ENCODE measurements at places on chromosomes 3 and 15.

DNA sequence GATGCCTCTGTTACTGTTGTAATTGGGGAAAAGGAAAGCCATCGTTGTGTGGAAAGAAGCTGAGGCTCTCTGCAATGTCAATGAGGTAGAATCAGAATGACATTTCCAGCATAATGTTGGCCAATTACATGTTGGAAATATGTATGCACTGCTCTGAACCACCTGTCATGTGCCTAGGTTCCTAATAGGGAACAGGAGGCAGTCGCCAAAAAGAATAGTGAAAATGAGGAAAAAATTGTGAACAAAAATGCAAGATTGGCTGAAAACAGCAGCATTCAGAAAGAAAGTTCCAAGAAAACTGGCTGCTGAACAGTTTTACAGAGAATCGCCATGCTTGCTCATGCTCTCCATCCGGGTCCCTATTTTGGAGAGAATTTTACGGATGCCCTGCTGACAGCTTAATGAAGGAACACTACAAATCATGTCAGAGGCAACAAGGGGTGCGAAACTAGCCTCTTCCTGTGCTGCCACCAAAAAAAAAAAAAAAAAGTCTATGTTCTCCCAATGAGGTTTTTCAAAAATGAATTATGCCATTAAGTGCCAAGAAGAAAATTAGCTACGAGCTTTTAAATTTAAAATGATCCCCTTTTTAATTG is 305.9 kb upstream of the ARRDC4 start:
- DNase-seq, result no peak

DNA sequence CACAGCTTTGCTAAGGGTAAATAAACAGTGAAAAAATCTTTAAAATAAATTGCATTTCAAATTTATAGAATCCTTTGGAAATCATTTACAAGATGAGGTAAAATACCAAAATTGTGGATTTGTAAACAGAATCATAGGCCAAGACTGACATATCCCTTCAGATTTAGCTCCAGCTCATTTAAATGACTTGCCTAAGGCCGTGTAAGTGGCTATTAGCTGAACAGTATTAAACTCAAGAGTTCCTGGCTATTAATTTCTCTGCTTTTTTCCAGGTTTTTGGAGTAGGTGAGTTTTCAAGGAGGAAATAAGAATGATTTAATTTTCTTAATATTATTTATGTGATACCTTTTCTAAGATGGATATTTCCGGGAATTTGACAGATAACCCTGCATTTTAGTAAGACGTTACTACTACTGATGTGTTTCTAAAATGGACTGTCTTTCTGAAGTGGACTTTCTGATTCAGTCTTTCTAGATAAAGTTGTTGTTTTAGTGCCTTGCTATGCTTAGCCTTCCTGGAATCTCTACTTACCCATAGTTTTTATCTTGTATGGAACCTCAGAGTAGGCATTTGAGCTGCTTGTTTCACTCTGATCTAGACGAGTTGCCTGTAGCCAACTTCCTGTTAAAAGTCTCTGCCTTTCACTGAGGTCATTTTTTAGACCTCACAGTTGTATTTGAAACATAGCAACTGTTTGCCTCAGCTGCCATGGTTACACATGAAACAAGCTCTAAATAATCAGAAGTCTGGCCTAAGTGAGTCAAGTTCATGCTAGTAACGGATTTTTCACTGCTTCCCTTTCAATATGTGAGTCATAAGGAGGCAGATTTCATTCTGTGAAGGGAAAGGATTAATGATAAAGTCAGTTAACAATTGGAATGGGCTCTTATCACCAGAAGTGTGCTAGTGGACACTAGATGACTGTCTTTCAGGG is 127.0 kb downstream of the KLHL25 start:
- peak; percentile 99 for DNase-seq

DNA sequence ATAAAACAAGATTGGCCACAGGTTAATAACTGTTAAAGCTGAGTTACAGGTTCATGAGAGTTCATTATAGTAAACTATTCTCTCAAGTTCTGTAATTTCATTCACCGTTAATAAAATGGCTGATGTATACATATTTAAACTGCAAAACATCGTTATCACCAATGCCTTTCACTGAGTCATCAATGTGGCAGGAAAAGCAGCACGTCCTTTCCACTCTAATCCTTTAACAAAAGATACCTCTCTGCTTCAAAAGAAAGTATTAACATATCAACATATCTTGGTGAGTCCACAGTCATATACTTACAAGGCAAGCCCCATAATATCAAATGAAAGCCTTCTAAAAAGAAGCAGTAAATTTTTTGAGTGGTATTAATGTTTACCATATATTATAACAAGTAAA is 54.5 kb downstream of the UACA start:
- no peak for DNase-seq

GRCh38 chr15:58114812-58115211 is 23.4 kb upstream of the AQP9 start:
- DNase-seq, result no peak

DNA sequence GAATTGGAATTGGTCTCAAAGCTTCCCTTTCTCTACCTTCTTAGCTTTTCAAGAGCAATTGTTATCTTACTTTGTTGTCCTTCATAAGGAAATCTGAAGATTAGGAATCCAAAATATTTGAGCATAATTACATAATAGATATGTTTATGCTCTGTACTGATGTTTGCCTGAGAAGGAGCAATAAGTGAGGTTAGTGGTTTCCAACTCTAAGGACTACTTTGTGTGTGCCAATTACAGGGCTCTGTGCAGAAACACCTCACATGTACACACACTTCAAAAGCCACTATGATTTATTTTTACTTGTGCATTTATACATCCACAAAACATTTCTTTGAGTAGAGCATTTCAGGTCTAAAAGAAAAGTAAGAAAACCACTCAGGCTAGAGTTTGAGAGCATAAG is 49.9 kb downstream of the MME start:
- DNase-seq, result no peak

GRCh38 chr15:29570948-29571791 is 251.1 kb downstream of the TJP1 start:
- DNase-seq, result no peak
